ENCODE measurements at places on chromosomes 5 and 9.

DNA sequence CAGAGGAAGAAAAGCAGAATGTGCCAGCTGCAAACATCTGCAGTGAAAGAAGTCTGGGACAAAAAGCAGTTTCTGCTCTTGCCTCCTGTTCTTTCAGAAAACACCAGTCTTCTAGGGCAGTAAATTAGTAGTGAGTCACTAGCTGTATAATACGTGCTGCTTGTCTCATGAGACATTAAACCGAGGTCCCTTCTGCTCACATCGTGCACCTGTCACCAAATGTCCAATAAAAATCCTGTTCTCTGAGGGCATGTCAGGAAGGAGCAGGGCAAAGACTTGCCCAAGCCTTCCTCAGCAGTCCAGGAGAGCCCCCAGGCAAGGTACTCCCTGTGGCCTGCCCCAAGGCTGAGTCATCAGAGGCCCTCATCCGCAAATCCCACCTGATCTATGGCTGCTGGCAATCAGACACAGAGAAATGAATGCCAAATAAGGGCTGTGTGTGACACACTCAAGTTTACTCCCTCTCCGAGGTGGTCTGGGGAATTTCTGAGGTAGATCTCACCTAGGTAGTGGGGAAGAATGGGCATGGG lies 255.3 kb upstream of the SMARCA2 start:
- no peak for DNase-seq

DNA sequence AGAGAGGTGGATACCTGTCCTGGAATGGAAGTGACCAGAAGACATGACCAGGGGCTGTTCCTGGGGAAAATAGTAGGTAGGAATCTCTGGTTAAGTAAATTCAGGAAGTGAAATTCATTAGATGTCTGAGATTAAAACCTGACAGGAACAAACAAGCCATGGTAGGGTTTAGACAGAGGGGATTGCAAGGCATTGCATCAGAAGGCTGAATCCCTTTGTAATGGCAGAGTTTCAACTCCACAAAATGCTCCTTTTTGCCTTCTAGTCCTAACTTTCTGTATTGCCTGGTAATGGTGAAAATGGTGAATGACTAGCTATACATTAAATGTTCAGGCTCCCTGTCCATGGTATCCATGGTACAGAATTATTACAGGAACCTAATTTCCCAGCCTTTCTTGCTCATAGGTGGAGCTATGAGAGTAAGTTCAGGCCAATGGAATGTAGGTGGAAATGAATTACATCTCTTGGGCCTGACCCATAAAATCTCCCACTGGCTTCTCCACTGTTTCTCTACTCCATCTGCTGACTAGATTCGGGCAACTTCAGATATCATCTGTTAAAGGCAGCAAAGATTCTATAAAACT lies 113.4 kb upstream of the CNTLN start:
- no peak for DNase-seq

DNA sequence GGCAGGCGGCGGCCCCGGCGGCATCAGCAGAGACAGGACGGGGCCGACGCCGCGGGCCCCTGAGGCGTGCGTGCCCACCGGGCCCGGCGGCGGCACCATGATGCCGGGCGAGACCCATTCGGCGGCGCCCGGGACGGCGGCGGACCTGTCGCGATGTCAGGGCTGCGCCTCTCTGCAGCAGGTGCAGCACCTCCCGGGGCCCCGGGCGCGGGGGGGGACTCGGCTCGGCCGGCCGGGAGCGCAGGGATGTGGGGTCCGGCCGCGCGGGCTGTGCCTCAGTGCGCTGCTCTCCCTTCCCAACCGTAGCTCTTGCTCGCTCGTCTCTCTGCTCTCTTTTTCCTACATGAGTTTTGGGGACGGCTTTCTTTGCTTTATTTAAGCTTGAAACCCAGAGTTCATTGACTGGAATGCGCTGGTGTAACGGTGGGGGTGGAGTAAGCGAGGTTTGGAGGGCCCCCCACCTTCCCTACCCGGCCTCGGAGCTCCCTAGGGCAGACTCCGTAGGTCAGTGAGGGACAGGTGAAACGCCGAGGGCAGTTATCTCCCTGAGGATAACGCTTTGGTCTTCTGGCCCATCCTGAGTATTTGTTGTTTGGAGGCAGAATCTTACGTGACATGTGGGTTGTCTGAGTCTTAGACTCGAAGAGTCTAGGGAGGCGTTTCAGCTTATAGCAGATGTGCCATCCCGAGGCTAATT lies 490 bp downstream of the ICE1 start:
- DNase-seq, result no peak

GRCh38 chr9:134752471-134753168 lies 111.0 kb downstream of the COL5A1 start:
- DNase-seq, result no peak

DNA sequence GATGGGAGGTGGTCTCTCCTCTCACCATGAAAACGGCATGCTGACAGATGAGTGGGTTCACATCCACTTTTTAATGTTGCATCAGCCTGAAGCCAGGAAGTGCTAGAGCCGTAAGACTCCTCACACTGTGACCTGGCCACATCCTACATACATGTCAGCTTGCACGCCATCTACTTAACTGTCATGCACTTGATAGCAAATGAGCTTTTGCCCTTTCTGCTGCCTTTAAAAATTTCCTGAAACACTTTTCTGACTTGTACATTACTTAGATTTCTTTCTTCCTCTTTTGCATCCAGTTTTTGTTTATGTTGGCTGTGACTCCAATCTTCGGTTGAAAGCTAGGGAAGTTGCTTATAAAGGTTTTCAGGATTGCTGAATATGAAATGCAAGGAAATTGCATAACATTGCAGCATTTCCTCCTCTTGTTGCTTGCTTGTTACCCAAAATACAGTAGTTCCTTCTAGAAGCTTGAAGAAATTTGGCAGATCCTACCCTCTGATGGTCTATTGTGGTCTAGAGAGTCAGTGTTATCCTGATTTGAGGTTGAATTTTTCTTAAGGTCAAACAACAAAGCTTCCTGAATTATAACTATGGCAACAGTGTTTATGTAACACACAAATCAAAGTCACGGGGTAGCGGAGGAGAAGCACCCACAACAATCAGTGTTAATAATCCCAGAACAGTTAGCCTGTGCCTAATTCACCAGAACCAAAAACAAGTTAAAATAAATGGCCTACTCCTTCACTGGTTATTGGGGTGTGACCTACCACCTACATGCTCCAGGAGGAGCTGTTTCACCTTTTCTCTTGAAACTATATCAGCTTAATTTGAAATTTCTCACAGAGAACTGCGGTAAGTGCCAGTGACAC lies 232.5 kb downstream of the ARHGAP26 start:
- DNase-seq, result no peak

DNA sequence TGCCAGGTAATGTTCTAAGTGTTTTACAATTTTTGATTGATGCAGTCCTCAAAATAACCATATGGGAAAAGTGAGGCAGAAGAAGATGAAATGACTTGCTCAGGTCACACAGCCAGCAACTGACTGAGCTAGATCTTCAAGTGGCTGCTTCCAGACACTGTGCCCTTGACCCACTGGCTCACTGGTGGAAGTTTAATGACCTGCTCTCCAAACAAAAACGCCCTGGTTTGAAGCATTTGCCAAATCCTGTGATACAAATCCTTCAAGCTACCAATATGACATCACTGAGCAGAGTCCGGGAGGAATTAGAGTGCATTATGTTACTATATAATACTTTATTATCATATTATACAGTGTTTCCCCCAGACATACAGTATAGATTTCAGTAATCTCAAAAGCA lies 459.4 kb downstream of the GADD45G start:
- no peak for DNase-seq

GRCh38 chr5:172740428-172741205 lies 30.4 kb downstream of the DUSP1 start:
- DNase-seq, result no peak

DNA sequence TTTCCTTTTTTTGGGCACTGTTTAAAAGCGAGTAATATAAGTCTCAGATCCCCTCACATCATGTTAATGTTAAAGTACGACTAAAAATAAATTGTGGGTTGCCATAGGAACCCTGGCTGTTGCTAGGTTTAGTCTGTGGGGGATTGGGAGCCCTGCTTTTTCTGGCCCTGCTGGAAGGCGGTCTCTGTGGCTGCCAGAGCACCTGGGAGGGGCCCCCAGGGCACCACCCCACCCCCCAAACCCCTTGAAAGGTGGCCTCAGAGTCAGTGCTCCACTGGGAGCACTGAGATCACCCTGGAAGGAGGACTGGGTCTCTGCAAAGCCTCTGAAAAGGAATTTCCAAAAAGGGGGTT lies 66.2 kb upstream of the NEURL1B start:
- DNase-seq, result no peak

DNA sequence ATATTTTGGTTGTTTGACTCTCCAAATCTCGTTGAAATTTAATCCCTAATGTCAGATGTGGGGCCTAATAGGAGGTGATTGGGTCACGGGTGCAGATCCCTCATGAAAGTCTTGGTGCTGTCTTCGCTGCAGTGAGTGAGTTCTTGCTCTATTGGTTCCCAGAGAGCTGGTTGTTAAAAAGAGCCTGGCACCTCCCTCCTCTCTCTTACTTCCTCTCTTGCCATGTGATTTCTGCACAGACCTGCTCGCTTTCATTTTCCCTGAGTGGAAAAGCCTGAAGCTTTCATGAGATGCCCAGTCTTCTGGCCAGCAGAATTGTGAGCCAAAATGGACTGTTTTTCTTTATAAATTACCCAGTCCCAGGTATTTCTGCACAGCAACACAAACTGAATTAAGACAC lies 221.6 kb downstream of the MAT2B start:
- DNase-seq, result no peak

DNA sequence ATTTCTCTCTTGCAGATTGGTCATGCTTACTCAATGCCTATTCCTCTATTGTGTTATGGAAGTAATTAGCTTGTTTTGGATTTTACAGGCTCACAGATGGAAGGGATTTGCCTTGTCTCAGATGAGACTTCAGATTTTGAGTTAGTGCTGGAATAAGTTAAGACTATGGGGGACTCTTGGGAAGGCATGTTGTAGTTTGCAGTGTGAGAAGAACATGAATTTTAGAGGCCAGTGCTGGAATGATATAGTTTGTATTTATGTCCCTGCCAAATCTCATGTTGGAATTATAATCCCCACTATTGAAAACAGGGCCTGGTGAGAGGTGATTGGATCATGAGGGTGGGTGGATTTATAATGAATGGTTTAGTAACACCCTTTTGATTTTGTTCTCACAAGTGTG lies 6.1 kb upstream of the TUSC1 start:
- DNase-seq, result no peak

DNA sequence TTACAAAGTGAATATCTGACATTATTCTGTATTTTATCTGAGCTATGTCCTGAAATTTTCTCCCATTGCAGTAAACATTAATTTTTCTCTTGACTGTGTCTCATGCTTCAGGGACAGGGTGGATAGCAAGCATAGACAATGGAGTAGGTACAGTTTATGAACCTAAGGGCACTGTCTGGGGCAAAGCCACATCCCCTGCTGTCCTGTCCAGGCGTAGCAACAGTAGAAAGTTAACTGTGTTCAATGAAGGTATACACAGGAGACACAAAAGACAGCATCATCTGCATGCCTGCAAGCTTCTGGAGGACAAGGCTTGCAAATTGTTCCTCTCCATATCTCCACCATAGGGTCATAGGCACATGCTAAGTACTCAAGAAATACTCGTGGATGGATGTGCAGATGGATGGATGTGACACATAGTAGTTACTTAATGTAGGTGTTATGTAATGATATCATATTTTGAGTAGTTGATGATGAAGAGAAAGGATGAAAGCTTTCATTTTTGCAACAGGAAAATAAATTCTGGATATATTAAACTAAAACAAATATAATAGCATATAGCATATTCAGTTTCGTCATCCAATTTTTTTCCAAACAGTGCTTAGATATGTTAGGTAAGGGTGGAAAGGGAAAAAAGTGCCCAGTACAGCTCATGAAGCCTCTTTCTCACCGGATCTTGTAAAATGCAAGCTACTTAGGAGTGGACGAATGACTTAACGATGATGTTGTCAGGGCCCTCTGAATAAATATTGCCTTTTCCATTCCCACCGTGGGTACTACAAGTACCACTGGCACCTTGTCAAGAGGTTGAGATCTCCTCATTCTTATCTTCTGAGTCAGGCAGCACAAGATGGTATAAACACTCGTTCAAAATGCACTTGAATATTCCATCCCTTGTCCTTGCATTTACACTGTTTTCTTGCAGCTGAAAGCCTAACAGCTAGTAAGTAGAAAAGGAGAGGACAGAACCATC lies 19.9 kb upstream of the ZSWIM6 start:
- no peak for DNase-seq

GRCh38 chr5:2797160-2797559 lies 45.7 kb upstream of the IRX2 start:
- no peak for DNase-seq

- no peak for DNase-seq
These were observed 248.0 kb downstream of the DRD1 start for GRCh38 chr5:175195698-175196656.

DNA sequence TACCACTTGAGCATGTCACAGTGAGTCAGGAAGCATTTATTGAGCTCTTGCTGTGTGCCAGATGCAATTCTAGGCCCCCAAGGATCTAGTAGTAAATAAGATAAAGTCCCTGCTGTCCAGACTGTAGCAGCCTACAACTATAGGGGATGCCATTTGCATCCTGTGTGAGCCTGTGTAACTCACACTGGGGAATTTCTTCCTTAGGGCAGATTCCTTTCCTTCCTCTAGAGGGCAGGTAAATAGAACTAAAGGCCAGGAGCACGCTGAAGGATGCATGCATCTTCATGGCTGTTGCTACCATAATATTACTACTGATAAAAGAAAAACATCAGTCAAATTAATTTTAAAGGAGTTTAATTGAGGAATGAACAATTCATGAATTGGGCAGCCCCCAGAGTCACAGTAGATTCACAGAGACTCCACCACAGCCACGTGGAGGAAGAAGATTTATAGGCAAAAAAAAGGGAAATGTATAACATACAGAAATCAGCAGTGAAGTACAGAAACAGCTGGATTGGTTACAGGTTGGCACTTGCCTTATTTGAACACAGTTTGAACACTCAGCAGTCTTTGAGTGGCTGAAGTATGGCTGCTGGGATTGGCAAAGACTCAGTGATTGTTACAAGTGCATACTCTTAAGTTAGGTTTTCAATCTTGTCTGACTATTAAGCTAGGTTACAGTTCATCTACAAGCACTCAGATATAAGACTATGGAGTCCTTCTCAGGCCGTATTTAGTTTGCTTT lies 98.9 kb downstream of the ACTL7B start:
- DNase-seq, result no peak

DNA sequence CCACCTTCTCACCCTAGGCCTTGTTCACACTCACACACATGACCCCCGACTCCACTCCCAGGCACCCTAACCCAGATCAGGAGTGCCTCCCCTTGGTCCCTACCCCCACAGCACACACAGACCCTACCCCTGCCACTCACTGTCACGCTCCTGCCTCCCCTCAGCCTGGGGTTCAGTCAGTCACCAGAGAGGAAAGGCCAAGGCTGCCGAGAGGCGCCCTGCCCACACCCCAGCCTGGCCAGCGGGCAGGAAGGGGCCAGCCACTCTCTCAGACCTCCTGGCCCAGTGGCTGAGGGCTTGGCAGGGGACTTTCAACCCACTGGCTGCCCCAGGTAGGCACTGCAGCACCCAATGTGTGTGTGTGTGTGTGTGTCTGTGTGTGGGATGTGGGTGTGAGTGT lies 122.4 kb upstream of the MVB12B start:
- DNase-seq, result no peak

- DNase-seq, result no peak
These were observed 57.9 kb downstream of the TGFBR1 start for GRCh38 chr9:99162759-99163364.

All from suprapubic skin (tissue), 4 donors.